ENCODE measurements at places on chromosomes 3 and 15.

- DNase-seq = no peak
Measured at GRCh38 chr15:101024073-101024695, 105.0 kb downstream of the LRRK1 start.

- DNase-seq = no peak
Measured at GRCh38 chr3:78023257-78023656, 983.4 kb downstream of the ROBO2 start.

DNA sequence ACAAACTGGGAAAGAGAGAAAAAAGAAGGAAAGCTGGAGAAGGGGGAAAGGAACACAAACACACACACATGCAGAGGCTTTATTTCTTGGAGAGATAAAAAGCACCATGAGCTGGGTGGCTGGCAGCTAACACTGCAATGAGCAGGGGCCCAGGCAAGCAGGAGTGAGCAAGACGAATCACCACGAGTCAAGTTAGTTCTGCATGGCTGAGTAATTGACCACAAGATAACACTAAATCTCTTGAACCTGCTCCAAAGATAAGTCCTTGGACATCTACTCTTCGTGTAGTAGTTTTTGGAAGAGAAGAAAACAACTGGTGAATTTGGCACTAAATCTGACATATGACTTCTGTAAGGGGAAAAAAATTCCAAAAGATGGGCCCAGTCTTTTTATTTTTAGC, 100.9 kb downstream of the MYO5A start:
- DNase-seq = no peak

- DNase-seq = no peak
Measured at GRCh38 chr3:190105876-190106275, 14.8 kb downstream of the P3H2 start.

GRCh38 chr15:38671675-38672254, 107.2 kb upstream of the RASGRP1 start:
- no peak for DNase-seq

GRCh38 chr15:41557673-41558399, 1.2 kb upstream of the TYRO3 start:
- peak; percentile 40 for DNase-seq

GRCh38 chr15:33218071-33218491, 23.6 kb upstream of the FMN1 start:
- no peak for DNase-seq

DNA sequence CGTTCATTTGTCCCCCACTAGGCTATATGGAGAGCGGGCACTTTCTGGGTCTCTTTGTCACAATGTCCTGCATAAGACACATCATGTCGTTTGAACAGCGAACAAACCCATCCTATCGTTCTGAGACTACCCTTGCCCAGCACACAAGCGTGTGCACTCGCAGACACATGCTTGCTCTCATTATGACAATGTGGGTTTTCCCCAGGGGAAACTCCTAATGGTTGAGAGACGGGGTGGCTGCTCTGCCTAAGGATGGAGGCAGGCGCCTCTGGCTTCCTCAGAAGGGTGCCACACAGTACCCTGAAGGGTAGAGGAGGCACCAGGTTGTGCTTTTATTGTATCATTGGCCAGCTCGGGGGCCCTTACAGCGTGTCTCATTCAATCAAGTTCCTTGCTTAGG, 51.0 kb upstream of the MYZAP start:
- no peak for DNase-seq

All from stimulated activated CD8-positive, alpha-beta memory T cell treated with anti-CD3 and anti-CD28 coated beads, Interleukin-7, amount 100 ng/mL, for 24 hours (primary cell).